Immature natural killer cell (primary cell): ENCODE measurements at places on chromosomes 5 and 9.

- no peak overlapping the region for H3K4me3 ChIP-seq
- peaks cover 9% of the 10 kb centered on the region for H3K27me3 ChIP-seq
- no peak overlapping the region for H3K27ac ChIP-seq
- no peaks in the 10 kb centered on the region for H3K36me3 ChIP-seq
Observed at GRCh38 chr9:106929471-106930177, 66.7 kb downstream of the ZNF462 start.

DNA sequence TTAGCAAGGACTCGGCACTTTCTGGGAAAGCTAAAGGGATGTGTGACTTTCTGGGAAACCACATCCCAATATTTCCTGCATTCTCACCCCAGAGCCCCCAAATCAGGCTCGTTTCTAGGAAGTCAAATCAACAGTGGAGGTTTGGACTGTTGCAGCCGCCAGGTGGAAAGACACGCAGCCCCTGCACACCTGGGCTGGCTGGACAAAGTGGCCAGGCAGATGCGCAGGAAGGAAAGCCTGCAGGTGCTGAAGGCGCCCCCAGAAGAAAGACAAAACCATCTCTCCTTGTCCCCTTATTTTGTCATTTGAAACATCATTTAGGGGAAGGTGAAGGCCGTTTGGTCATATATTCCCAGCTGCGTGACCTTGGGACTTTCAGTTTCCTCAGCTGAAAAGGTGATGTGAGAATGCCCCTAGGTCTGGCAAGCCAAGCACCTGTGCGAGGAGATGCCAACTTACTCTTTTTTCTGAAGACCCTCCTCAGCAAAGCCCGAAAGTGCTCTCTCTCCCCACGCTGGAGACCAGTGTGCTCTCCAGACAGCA, 97.9 kb upstream of the CPEB4 start:
- peaks cover 3% of the 10 kb centered on the region for H3K27me3 ChIP-seq
- no peak overlapping the region for H3K4me3 ChIP-seq
- H3K36me3 ChIP-seq = no peaks in the 10 kb centered on the region
- no peaks in the 10 kb centered on the region for H3K4me1 ChIP-seq
- no peak for DNase-seq
- no peak overlapping the region for H3K27ac ChIP-seq

DNA sequence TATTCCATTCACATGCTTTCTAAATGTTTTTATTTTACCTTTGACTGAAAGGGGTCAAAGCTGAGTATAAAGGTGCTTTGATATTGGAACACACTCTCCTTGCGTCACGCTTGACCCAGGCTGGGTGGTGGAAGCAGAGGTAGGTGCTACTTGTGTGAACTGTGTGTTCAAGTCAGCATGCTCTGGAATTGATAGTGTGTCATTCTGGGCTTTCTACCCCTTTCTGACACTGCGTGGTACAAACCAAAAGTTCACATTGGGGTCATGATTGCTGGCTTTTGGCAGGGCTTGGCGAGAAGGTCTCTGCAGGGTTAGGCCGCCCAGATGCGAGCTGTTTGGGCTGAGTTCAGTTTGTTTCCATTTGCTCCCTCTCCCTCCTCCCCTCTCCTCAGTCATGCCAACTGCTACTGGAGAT, 131.8 kb downstream of the ADAMTSL1 start:
- no peak overlapping the region for H3K27ac ChIP-seq
- H3K36me3 ChIP-seq = no peaks in the 10 kb centered on the region
- H3K4me3 ChIP-seq = no peak overlapping the region
- no peaks in the 10 kb centered on the region for H3K4me1 ChIP-seq
- no peaks in the 10 kb centered on the region for H3K27me3 ChIP-seq

- DNase-seq = no peak
- peaks cover 39% of the 10 kb centered on the region for H3K4me1 ChIP-seq
- peak overlapping the region; percentile 68 for H3K4me3 ChIP-seq
Observed at GRCh38 chr5:176359658-176360057, 1.9 kb downstream of the KIAA1191 start.

DNA sequence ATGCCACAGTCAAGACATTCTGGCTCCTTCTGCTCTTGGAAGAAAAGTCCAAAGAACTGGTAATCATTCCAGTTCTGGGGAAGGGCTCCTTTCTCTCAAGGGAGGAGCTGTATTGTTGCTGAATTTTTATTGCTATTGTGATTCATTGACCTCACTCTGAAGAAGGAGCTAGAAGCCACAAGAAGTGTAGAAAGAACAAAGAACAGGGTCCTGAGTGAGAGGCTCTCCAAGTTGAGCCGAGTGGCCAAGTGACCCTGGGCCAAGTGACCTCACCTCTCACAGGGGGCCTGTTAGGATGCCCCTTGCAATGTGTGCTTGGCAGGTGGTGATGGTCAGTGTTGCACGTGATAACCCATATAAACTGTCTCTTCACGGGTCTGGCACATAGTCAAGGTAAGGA, 173.3 kb downstream of the FGF18 start:
- no peak overlapping the region for H3K27ac ChIP-seq
- no peak for DNase-seq
- H3K4me3 ChIP-seq = no peak overlapping the region
- no peaks in the 10 kb centered on the region for H3K36me3 ChIP-seq
- peaks cover 3% of the 10 kb centered on the region for H3K27me3 ChIP-seq

- no peak for DNase-seq
- no peak overlapping the region for H3K27ac ChIP-seq
- H3K4me1 ChIP-seq = peaks cover 30% of the 10 kb centered on the region
- H3K27me3 ChIP-seq = peaks cover 24% of the 10 kb centered on the region
- peak overlapping the region; percentile 53 for H3K4me3 ChIP-seq
Observed at GRCh38 chr9:132164604-132165362, 2.9 kb downstream of the NTNG2 start.

GRCh38 chr9:137115394-137116026, 977 bp upstream of the DPP7 start:
- H3K36me3 ChIP-seq = no peaks in the 10 kb centered on the region
- peaks cover 4% of the 10 kb centered on the region for H3K27me3 ChIP-seq
- H3K4me3 ChIP-seq = no peak overlapping the region
- no peak overlapping the region for H3K27ac ChIP-seq
- no peak for DNase-seq
- H3K4me1 ChIP-seq = peaks cover 4% of the 10 kb centered on the region

DNA sequence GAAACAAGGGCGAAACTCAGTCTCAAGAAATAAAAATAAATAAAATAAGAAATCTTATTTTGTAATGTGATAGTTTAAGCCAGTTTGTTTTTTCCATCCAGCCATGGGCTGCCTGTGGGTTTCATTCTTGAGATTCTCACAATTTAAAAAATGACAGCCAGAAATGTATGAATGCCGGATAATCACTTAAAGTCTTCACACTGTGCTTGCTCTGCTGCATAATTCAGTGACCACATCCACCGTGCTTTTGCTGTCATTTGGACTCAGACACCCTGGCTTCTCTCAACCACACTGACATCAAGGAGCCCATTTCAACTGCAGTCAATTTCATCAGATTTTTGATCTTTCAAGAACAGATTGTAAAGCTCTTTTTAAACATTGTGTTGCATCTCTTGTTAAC, 61.0 kb upstream of the DAPK1 start:
- peaks cover 4% of the 10 kb centered on the region for H3K27me3 ChIP-seq
- H3K4me3 ChIP-seq = no peak overlapping the region
- no peaks in the 10 kb centered on the region for H3K4me1 ChIP-seq
- no peaks in the 10 kb centered on the region for H3K36me3 ChIP-seq
- peak overlapping the region; percentile 1 for H3K27ac ChIP-seq
- no peak for DNase-seq

- no peaks in the 10 kb centered on the region for H3K27me3 ChIP-seq
- no peak overlapping the region for H3K27ac ChIP-seq
- H3K4me1 ChIP-seq = no peaks in the 10 kb centered on the region
- H3K4me3 ChIP-seq = no peak overlapping the region
- DNase-seq = no peak
- no peaks in the 10 kb centered on the region for H3K36me3 ChIP-seq
Observed at GRCh38 chr5:58317009-58317408, 142.9 kb downstream of the PLK2 start.

DNA sequence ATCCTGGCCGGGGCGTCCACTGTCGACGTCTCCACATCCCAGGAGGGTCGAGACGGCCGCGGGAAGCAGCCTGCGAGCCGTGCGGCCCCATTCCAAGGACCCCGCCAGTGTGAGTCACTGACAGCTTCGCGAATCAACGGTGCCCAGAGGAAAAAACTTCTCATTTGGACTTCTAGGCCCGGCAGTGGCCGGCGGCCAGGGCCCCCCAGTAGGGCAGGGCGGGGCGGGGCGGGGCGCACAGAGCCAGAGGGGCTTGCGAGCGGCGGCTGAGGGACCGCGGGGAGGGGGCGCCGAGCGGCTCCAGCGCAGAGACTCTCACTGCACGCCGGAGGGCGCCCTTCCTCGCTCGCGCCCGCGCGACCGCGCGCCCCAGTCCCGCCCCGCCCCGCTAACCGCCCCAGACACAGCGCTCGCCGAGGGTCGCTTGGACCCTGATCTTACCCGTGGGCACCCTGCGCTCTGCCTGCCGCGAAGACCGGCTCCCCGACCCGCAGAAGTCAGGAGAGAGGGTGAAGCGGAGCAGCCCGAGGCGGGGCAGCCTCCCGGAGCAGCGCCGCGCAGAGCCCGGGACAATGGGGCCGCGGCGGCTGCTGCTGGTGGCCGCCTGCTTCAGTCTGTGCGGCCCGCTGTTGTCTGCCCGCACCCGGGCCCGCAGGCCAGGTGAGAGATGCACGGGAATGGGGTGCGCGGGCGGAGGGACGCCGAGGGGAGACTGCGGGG, at the start of gene F2R:
TSS of gene F2R (plus strand) at position 391 of the 720 bp plus-strand sequence. CDS start at position 573, 182 bp downstream.
- peak within 1 kb of the TSS; percentile 84 for H3K27ac ChIP-seq
- peaks cover 59% of the 10 kb centered on the region for H3K4me1 ChIP-seq
- peaks cover 12% of the 10 kb centered on the region for H3K27me3 ChIP-seq
- H3K36me3 ChIP-seq = no peaks in the 10 kb centered on the region
- peak; percentile 60 for DNase-seq

GRCh38 chr9:8456344-8456743, 656.8 kb upstream of the DMAC1 start:
- no peak overlapping the region for H3K4me3 ChIP-seq
- no peaks in the 10 kb centered on the region for H3K4me1 ChIP-seq
- H3K36me3 ChIP-seq = no peaks in the 10 kb centered on the region

- H3K4me3 ChIP-seq = no peak overlapping the region
- DNase-seq = no peak
- no peaks in the 10 kb centered on the region for H3K27me3 ChIP-seq
Observed at GRCh38 chr9:104907278-104907951, 20.5 kb downstream of the ABCA1 start.

GRCh38 chr5:65721720-65722574, at the start of the genes NLN and SGTB:
NLN (plus strand) TSS chr5:65722205; CDS start chr5:65722374, 169 bp downstream.
SGTB (minus strand) TSS chr5:65722109; CDS start chr5:65720807, 1,302 bp downstream.
- peaks cover 8% of the 10 kb centered on the region for H3K27me3 ChIP-seq
- no peaks in the 10 kb centered on the region for H3K36me3 ChIP-seq
- H3K27ac ChIP-seq = peak within 1 kb of the TSS; percentile 67
- H3K4me1 ChIP-seq = peaks cover 37% of the 10 kb centered on the region

DNA sequence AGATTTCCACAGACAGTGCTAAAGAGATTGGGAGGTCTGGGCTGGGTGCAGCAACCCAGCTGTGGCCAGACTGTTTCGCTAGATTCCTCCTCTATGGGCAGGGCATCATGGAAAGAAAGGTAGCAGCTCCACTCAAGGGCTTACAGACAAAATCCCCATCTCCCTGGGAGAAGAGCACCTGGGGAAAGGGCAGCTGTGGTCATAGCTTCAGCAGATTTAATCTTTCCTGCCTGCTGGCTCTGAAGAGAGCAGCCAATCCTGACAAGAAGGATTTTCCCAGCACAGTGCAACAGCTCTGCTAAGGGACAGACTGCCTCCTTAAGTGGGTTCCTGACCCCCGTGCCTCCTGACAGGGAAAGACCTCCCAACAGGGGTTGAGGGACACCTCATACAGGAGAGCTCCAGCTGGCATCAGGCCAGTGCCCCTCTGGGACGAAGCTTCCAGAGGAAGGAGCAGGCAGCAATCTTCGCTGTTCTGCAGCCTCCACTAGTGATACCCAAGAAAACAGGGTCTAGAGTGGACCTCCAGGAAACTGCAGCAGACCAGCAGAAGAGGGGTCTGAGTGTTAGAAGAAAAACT, 1379.3 kb upstream of the ACO1 start:
- H3K27ac ChIP-seq = no peak overlapping the region
- H3K4me1 ChIP-seq = no peaks in the 10 kb centered on the region
- peaks cover 4% of the 10 kb centered on the region for H3K36me3 ChIP-seq

DNA sequence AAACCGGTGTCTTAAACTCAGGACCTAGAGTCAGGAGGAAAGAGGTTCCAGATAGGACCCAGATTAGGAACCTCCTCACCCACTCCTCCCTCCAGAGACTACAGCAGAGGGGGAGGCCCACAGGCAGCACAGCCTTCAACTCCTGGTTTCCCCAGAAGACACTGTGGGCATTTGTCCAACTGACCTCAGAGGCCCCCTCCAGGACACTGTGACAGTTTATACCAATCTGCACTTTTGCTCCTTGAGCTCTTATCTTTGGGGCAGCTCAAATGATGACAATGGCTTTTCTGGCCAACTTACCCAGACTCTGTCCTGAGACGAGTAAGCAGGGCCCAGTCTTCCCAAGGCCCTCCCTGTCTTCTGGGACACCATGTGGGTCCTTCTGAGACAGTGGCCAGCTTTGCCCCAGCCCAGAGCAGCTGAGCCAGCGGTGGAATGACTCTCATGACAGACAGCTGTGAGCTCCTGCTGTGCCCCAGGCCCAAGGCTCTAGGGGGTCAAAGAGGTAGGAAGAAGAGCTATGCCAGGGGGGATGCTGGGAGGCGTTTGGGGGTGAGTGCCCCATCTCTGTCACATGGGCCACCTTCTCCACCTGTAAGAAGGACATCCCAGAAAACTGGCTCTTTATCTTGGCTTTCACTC, 14.3 kb downstream of the OR2V2 start:
- peaks cover 6% of the 10 kb centered on the region for H3K4me1 ChIP-seq
- DNase-seq = no peak
- peaks cover 17% of the 10 kb centered on the region for H3K27me3 ChIP-seq
- no peaks in the 10 kb centered on the region for H3K36me3 ChIP-seq

GRCh38 chr5:59829386-59829785, 64.1 kb downstream of the PDE4D start:
- H3K36me3 ChIP-seq = no peaks in the 10 kb centered on the region
- H3K4me1 ChIP-seq = no peaks in the 10 kb centered on the region
- DNase-seq = no peak
- no peak overlapping the region for H3K27ac ChIP-seq
- H3K4me3 ChIP-seq = no peak overlapping the region

DNA sequence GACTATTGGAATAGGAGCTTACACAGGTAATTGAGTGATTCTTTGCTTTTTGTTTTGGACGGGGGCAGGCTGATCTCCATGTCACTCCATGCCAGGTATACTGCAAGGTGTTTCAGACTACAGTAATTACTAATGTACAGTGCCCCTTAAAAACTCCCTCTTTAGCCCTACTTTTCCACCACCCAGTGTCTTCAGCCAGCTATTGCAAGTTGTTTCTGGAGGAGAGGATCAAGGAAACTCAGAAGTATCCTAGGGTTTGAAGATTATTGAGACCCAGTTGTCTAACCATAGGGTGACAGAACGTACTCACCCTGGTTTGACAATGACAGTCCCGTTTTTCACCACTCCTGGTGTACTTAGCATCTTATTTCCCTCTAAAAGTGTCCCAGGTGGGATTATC, 13.4 kb downstream of the CFAP95 start:
- peaks cover 7% of the 10 kb centered on the region for H3K4me1 ChIP-seq
- no peak overlapping the region for H3K27ac ChIP-seq
- no peaks in the 10 kb centered on the region for H3K36me3 ChIP-seq
- DNase-seq = no peak

- DNase-seq = no peak
- H3K36me3 ChIP-seq = peaks cover 2% of the 10 kb centered on the region
- H3K27me3 ChIP-seq = no peaks in the 10 kb centered on the region
- no peak overlapping the region for H3K27ac ChIP-seq
- peaks cover 12% of the 10 kb centered on the region for H3K4me1 ChIP-seq
Observed at GRCh38 chr5:82100303-82101077, 128.7 kb downstream of the ATG10 start.
